ENCODE measurements at places on chromosomes 6 and 20.

- no peak for DNase-seq
These were observed 9.7 kb downstream of the LINC00237 start for GRCh38 chr20:21096321-21097043.

DNA sequence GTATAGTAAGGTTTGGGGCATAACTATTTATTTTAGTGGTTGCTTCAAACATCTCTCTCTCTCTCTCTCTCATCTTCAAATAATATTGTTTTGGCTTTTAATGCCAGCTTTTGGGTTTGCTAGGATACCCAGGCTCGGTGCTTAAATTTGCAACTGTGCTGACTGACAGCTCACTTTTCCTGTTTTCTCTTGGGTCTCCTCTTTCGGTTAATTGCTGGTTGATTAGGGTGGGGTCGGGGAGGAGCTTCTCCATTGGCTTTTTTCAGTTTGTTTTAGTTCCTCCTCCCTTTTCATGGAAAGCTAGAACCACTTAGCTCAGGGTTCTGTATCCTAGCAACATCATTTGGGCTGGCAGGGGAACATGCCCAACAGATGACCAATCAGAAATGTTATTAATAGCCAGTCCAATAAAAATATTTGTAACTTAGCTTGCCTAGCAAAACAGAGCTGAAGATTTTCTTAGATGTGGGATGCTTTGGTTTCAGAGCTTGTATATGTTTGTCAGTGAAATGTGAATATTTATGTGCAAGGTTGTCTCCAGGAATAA, 11.3 kb downstream of the TFAP2B start:
- no peak for DNase-seq

DNA sequence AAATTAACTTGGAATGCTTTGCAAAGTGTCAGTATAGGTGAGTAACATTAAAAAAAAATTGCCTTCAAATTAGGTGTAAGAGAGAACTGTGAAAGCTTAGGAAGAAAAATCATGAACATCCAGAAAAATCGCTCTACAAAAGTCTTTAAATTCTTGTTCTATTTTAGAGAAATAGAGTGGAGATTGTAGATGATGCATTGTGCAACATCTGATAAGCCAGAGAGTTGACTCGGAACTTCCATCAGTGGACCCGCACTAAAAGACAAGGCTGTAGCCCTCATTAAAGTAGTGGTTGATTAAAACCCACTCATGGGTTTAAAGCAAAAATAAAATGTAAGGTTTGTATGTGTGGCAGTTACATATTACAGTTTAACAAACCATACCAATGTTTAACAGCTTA, 35.8 kb downstream of the MAP3K4 start:
- DNase-seq: no peak

- no peak for DNase-seq
These were observed 14.3 kb downstream of the PARD6B start for GRCh38 chr20:50745634-50746137.

DNA sequence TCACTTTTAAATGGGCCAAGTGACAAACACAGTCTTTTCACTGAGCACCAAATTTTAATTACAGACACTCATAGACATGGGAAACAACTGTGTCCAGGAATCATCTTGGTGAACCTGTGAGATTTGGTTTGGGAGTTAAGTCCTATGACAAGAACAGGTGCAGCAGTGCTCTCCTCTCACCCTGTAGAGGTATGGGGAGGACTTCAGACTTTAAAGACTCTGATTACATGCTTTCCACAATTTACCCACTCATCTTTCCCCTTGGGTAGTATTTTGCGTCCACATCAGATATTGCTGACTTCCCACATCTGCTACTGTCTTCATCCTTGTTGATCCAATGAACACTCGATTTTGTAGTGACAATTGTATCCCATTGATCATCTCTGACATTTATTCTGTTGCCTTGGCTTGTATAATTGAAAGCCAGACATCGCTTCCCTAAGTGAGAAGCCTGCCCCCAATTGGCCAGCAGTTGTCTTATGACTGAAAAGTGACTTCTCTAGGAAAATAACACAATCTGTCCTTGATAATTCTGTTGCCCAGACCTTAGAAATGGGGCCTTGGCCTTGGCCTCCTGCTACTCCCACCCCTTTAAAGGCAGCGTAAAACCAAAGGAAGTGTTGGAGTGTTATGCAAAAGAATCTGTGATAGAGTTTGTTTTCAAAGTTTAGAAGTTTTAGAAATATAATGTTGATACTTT, 40.0 kb downstream of the TXLNB start:
- DNase-seq: no peak

DNA sequence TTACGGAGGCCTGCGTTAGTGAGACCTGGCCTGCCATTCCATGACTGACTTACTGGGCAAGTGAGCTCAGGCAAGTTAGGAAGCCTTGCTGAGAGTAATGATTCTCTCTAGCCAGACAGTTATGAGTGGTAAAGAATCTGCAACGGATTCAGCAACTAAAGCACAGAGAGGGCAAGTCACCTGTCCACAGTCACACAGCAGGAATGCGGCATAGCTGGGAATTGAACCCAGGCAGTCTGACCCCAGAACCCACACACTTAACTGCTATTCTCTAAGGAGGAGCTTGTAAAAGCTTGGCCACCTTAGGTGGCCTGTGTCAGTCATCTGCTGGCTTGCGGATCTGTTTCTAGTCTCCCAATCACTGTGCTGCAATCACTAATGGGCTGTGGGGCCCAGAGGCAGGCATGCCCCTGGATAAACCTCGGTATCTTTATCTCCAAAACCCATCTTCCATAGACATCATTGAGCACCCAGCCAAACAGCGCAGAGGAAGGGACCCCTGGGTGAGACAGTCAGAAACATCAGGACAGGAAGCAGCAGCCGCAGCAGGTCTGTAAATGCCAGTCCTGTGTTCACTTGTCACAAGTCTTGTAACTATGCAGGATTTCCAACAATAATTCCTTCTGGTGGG, 215.9 kb upstream of the KCNG1 start:
- DNase-seq: no peak

DNA sequence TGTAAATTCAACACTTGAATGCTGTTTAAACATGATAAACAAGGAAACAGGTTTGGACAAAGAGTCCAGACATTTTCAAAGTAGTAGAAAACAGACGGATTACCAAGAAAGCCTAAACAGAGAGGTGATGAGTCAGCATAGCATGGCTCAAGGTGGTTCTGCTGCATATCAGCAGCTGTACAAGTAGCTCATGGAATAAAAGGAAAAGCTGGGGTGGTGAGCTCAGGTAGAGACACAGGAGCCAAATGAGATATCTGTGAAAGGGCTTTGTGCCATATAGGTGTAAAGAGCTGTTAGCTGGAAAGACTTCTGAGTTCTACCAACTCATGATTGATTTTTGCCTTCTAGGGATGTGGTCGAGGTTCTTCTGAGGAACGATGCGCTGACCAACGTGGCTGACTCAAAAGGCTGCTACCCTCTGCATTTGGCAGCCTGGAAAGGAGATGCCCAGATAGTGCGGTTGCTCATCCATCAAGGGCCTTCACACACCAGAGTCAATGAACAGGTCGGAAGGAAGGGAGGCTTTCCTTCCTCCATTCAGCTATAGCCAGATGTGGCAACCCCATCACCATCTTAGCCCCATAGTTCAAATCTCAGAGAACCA, 80.7 kb downstream of the ANKS1A start:
- no peak for DNase-seq

DNA sequence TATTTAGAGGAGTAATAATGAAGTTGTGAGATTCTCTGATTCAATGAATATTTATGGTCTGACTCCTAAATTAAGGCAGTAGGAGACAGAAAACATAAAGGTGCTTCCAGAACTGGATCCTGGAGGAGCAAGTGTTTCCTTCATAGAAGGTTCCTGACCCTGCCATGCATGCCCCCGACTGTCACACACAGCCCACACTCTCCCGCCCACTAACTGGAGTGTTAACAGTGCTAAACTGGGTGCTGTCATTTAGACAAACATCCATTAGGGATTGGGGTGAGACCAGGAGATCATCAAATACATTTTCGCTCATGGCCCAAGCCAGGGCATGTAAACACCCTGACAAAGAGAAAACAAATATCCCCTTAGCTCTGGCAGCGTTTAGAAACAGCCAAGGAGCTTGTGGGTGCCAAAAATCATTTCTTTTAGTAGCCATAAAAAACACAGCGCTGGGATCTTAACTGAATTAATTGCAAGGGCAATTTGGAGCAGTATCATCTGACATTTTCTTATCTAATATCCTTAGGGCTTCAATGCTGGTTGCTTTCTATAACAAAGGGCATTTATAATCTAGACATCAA, 46.8 kb downstream of the INSM1 start:
- DNase-seq: no peak

- DNase-seq: no peak
These were observed 162.7 kb downstream of the CDK19 start for GRCh38 chr6:110652520-110652919.

GRCh38 chr6:134628154-134628553, 310.2 kb upstream of the SGK1 start:
- DNase-seq: no peak

DNA sequence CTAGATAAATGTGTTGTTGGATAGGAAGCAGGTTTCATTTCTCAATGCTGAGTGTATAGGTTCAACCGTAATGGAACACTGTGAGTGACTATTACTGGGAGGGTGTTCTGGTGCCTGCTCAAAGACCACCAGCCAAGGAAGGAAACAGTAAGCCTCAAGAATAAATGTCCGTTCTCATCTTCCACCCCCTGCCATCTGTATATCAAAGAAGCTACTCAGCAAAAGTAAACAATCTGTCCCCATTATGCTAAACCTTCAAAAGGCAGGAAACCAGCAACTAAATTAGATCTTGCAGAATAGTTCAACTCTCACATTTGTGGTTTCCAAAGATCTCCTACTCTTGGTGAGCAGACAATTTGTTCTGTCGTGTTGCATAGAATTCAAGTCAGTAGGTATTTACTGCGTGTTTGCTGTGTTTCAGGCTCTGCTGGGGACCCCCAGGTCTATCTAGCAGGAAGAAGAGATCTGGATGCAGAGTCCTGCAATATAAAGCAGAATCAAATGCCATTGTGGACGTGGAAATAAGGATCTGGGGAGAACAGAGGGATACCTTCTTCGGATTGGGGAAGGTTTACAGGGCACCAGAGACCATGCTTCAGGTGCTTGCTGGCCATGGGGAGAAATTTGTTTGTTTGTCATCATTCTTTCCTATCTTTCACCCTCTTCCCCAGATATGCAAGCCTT, 87.3 kb downstream of the SCML4 start:
- no peak for DNase-seq

All from stimulated activated CD4-positive, alpha-beta T cell treated with anti-CD3 and anti-CD28 coated beads, Interleukin-1b, Interleukin-23, amount 100 ng/mL, for 48 hours (primary cell).